ENCODE measurements at places on chromosomes 16 and 17.

- no peak for DNase-seq
Measured at GRCh38 chr16:68041783-68042182, 18.7 kb downstream of the DUS2 start.

DNA sequence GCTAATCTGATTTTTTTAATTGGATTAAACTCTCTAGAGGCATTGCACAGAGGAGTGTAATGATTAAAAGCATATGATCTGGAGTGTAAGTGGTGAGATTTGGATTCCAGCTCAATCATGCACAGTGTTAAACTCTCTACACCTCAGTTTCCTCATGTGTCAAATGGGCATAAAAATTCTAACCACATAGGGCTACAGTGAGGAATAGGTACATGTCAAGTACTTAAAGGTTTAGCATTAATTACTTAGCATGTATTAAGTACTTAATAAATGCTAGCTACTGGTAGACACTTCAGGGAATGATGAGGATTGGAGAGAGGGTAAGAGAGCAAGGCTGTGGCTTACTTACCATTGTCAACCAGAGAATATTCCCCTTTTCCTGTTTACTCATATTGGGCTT, 17.1 kb downstream of the ERI2 start:
- DNase-seq, result no peak

GRCh38 chr17:14923981-14924380, 341.1 kb downstream of the PMP22 start:
- no peak for DNase-seq

GRCh38 chr16:85806539-85806938, 7.0 kb downstream of the COX4I1 start:
- DNase-seq, result no peak

GRCh38 chr16:46733319-46733830, 14.8 kb downstream of the MYLK3 start:
- no peak for DNase-seq

- no peak for DNase-seq
Measured at GRCh38 chr17:40345161-40345993, 19.2 kb downstream of the GJD3 start.

DNA sequence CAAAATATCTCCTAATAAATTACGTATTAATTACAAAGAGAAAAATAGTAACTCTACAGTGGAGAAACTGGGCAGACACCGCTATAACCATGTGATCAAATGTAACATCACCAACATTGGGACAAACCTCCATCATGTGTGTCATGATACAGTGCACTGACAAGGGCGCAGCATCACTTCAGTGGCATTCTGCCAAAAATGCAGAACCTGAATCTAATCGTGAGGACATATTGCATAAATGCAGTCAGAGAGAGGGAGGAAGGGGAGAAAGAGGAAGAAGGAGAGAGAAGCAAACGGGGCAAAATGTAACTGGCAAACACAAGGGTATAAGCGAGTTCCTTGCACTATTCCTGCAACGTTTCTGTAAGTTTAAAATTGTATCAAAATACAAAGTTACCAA, 74.2 kb upstream of the MARCHF10 start:
- DNase-seq, result no peak

GRCh38 chr17:82126556-82127314, 28.7 kb upstream of the FASN start:
- peak; percentile 58 for DNase-seq

DNA sequence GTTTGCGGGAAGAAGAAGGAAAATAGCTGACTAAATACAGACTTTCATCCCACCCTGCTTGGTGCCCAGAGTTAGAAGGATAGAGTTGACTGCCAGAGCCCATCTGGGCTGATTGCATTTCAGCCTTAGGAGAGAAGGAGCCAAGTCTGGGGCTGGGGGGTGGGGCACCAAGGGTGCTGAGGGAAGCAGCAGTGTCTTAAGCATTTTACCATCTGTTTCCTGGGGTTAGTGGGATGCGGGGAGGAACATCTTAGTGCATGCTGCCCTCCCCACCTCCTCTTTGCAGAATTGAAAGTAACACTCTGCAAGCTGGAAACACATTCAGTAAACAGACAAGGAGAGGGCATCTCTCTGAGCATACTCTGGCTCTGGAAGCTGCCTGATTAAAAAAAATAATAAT, 1.5 kb upstream of the ARL5C start:
- DNase-seq, result no peak

GRCh38 chr17:14794961-14795360, 470.2 kb downstream of the PMP22 start:
- DNase-seq, result no peak

DNA sequence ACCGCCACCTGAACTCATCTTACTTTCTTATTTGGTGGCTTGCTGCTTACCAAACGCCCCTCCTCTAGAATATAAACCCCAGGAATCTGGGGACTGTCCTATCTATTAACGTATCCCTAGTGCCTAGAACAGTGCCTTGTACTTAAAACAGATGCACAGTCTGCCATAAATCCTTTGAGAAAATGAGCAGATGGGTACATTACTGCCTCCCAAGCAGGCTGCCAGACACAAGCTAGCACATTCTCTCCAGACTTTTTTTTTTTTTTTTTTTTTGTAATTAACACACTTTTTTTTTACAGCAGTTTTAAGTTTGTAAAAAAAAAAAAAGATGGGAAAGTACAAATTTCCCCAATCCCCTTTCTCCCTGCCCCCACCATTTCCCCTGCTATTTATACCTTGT, 57.3 kb upstream of the RPL38 start:
- no peak for DNase-seq

GRCh38 chr16:74867281-74867849, 92.7 kb upstream of the FA2H start:
- DNase-seq, result no peak

GRCh38 chr16:53085931-53086421, 31.2 kb downstream of the CHD9 start:
- no peak for DNase-seq

DNA sequence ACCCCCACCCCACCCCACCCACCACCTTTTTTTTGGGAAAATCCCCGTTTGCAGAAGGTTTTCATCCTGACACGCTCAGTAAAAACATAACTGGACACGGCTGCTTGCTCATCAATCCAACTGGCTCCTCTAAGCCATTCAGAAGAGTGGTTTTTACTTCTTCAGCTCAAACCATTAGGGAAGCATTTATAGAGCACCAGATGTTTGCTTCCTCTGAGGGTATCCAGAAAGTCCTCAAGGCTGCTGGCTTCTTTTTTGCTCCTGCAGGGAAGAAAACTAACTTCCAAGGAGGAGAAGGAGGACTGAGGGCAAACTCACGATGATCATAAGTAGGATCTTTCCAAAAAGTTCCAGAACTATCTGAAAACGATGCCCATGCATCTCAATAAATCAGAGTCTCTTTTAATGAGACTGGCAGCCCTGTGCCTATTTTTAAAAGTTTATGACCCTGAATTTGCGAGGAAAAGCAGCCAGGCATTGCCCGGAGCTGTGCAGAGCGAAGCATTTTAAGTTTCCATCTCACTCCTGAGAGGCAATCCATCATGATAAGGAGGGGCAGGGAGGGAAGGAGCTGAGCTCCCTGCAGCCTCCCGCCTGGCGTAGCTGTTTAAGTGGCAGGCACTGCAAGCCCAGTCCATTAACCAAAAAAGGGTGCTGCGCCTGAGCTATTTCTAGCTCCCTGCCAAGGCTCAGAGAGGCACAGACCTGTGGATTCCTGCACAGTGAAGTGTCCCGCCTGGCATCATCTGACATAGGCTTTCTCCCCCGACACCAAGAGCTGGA, 146.3 kb upstream of the FOXF1 start:
- no peak for DNase-seq

DNA sequence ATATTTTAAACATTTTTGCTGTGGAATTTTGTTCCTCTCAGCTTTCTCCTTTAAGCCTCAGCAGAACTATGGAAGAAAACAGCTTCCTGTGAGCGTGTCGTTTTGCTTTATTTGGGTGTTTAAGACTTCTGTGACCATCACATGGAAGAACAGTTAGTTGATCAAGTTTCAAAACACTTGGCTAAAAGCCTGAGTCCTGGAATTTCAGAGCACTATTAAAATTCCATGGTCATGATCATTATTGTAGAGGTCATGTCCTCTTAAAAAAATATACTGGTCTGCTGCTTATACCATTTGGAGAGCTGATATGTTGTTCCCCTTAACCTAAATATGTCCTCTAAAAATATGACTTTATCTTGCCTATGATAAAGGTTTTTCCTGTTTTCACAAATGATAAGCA, 12.6 kb upstream of the CDR2 start:
- DNase-seq, result no peak

GRCh38 chr17:41457676-41458075, 9.5 kb downstream of the KRT32 start:
- no peak for DNase-seq

GRCh38 chr17:43905400-43905984, 1.8 kb downstream of the MPP2 start:
- DNase-seq, result no peak

GRCh38 chr16:51967646-51968045, 579.3 kb downstream of the TOX3 start:
- DNase-seq, result no peak

GRCh38 chr17:49819138-49819537, 28.7 kb downstream of the TAC4 start:
- no peak for DNase-seq

- DNase-seq, result no peak
Measured at GRCh38 chr16:23185656-23186055, 3.1 kb downstream of the SCNN1G start.

GRCh38 chr16:11160676-11161115, 95.3 kb downstream of the SOCS1 start:
- DNase-seq, result no peak

DNA sequence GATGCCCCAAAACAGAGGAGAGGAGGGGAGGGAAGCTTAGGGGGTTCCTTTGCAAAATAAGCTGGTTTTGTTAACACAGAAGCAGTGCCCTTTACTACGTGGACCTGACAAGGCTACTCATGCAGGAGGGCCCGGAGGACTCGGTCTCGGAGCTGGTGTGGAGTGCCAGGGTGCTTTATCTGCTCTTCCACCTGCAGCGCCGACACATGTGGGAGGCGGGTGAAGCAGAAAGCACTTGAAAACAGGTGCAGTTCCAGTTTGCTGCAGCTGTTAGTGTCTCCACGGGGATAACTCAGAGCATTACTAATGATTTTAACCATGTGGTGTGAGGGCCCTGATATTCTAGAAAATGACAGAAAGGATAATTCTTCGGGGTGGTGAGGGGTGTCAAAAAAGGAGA, 35.0 kb upstream of the MNT start:
- DNase-seq, result no peak

Measured in activated CD4-positive, alpha-beta T cell treated with anti-CD3 and anti-CD28 coated beads, Interleukin-2, amount 50 U/mL, for 4 hours (primary cell).